Activated T-cell treated with anti-CD3 and anti-CD28 coated beads, Interleukin-2, amount 50 U/mL, for 1 hour (primary cell): ENCODE measurements at places on chromosomes 12 and 14.

GRCh38 chr12:54429014-54429471 is 10.0 kb upstream of the ITGA5 start:
- DNase-seq: no peak

DNA sequence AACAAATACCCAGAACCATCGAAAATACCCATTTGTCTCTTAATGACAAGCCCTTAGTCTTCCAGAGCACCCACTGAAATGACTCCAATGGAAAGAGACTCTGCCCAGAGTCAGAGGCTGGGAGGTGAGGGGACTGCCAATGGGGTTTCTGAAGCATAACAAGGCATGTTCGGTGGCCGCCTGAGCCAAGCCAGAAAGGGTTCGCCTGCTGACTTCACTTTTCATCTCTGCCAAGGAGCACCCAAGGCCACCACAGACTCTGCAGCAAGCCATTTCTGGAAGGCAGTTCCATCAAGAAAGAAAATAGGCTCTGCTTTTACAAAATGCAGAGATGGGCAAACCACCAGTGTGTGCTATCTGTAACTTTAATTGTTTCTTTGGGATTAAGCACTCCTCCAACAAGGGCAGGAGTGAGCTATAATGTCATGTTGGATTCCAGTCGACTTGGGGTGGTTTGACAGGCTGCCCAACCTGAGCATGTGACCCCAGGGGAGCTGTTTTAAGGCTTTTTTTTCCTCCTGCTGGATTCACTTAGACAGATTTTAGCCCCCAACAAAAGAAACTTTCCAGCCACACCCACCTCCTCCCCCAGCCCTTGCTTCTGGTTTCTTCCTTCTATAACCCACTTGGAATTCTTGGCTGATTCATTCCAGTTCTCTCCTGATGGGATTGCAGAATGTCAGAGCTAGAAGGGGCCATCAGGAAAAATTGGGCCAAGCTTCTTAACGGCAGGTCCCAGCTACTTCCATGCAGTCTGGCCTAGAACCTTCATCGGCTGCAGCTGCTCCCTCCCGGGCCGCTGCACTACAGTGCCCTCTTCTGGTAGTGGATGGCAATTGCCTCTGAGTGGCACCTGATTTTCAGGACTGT is 24.1 kb downstream of the CKAP4 start:
- peak; percentile 73 for DNase-seq

DNA sequence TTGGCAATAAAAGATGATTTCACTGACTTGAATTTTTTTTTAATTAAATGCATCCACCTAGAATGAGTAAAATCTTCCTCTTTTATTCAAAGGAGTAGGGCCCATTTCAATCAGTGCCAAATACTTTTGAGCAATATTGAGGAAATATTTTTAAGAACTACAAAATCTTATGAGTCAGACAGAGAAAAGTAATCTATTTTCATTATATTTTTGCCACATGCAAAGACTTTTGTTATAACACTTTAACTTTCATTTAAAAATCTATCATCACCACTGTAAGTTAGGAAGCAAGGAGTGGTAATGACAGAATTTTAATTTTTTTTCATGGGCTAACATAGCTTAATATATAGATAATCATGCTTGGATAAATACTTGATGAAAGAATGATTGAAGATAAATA is 345.2 kb upstream of the KITLG start:
- DNase-seq: no peak

- no peak for DNase-seq
These were observed 89.8 kb downstream of the PDZRN4 start for GRCh38 chr12:41277946-41278267.

DNA sequence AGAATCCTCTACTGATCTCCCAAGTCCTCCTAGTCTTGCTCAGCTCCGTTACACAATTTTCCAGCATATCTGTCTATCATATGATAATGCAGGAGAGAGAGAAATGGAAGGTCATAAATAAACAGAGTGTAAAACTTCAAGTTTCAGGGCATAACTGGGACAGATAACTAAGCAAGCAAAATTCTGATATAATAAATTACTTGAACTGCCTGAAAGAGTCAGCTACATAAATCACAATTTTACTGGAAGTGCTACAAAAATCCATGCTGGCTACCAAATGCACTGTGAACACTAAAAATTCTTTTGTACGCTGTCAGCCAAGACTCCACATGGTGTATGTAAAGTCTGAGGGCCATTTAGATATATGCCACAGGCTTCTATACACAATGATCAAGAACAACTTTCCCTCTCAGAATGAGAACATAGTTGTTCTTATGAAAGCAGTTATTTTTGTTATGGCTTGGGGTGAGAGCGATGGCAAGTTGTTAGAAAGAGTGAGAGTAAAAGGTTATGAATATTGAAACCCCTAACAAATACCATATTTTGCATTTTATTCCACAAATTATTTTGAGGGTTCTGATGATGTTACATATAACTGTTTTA is 41.1 kb downstream of the GRIP1 start:
- no peak for DNase-seq

DNA sequence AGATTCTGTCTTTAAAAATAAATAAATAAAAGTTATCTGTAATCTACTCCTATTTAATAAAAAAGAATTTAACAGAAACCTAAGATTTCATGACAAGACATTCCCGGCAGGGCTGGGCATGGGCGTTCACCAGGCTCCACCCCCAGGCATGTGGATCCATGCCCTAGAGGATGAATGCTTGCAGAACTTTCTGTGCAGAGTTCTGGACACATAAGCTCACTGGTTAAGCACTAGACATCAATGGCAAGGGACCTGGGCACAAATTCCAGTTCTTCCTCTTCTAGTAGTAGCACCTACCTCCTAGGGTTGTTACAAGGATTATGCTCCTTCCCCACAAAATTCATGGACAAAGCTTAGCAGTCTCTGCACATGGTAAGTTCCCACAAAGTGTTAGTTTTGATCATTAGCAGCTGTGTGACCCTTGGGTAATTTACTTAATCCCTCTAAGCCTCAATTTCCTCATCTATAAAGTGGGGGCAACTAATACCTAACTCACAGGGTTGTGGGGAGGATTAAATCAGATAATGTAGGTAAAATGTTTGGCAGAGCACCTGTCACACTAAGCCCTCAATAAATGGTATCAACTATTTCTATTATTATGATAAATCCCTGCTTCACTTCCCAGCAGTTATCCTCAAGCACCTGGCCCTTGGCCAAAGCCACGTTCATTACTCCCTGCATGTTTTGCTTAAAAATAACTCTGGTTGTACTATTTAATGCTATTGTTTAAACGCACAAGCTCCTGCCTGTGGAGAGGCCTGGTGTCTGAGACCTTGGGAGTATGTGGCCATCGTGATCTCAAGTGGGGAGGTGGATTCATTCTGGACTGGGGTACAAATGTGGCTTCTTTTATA is 9.8 kb downstream of the GALNT6 start:
- DNase-seq: no peak

DNA sequence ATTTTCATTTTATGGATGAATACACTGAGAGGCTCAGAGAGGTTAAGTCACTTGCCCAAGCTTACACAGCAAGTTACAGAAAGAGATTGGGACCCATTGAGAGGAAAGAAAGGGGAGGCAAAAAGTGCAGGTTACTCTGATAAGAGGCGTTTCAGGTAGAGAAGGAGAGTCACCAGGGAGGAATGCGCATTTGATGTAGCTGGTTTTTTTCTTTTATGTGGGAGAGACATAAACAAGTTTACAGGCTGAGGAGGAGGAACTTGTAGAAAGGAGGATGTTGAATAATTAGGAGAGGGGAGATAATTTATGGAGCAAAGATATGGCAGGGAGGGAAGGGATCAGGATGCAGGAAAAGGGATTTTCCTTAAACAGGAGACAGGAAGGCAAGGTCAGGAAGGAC is 297.0 kb downstream of the PCNX1 start:
- no peak for DNase-seq

GRCh38 chr12:110936367-110937103 is 16.2 kb upstream of the MYL2 start:
- no peak for DNase-seq

- DNase-seq: peak; percentile 62
These were observed at the start of gene WSB2 for GRCh38 chr12:118061011-118061872. TSS of gene WSB2 (minus strand) at chr12:118061179. CDS start at chr12:118061048, 131 bp downstream.

DNA sequence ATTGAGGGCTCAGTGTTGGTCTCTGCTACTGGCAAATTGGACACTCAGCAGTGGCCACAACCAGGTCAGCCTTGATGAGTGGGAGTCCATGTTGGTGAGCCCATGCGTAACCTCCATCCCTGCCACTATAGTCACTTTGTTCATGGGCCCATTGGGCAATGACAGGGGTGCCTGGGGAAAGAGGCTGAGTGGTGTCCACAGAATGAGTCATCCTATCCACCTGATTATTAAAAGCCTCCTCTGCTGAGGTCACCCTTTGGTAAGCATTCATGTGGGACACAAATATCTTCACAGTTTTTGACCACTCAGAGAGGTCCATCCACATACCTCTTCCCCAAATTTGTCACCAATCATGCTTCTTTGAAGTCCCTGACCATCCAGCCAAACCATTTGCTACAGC is 50.0 kb downstream of the FIGNL2 start:
- DNase-seq: no peak

DNA sequence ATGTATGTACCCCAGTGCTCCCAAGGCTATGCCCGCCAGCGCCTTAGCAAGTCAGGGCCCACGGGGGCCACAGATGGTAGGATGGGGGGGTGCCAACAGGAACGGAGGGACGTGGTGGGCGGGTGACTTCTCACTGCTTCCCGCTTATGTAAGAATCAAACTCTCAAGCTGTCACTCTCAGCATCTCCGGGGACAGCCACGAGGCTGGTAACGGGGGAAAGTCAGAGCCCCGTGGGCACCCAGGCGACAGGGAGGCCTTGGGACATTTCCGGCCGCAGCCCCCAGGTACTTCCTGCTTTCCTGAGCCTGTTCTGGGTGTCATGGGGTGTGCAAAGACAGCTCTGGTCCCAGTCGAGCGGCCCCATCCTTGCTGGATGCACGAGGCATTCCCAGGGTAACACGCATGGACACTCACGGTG is 59.3 kb downstream of the TESC start:
- DNase-seq: no peak

DNA sequence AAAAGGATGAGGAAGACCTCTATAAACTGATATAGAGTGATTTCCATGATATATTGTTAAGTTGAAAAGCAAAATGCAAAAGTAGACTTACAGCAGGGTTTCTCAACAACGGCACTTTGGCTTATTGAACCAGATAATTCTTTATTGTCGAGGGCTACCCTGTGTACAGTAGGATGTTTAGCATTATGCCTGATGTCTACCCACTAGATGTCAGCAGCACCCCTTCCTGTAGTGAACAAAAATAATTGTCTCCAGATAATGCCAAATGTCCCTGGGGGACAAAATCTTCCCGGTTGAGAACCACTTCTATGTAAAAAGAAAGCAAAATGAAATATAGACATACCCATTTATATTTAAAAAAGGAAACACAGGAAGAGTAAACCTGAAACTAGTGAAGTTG is 32.4 kb downstream of the ABCD2 start:
- DNase-seq: no peak

DNA sequence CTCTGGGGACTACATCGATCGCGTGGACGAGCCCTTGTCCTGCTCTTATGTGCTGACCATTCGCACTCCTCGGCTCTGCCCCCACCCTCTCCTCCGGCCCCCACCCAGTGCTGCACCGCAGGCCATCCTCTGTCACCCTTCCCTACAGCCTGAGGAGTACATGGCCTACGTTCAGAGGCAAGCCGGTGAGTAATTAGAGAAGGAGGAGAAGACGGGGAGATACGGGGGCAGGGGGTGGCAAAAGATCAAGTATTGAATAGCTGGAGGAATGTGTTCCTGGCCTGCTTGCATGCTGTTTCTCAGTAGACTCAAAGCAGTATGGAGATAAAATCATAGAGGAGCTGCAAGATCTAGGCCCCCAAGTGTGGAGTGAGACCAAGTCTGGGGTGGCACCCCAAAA is 21.9 kb downstream of the OS9 start:
- DNase-seq: no peak

- DNase-seq: no peak
These were observed 222.8 kb downstream of the C12orf42 start for GRCh38 chr12:103272949-103273348.

- DNase-seq: no peak
These were observed 317.5 kb upstream of the KITLG start for GRCh38 chr12:88897723-88898122.

- DNase-seq: no peak
These were observed 367.8 kb upstream of the CLEC14A start for GRCh38 chr14:38623661-38624060.

- no peak for DNase-seq
These were observed 11.5 kb upstream of the OR11G2 start for GRCh38 chr14:20179218-20179617.

DNA sequence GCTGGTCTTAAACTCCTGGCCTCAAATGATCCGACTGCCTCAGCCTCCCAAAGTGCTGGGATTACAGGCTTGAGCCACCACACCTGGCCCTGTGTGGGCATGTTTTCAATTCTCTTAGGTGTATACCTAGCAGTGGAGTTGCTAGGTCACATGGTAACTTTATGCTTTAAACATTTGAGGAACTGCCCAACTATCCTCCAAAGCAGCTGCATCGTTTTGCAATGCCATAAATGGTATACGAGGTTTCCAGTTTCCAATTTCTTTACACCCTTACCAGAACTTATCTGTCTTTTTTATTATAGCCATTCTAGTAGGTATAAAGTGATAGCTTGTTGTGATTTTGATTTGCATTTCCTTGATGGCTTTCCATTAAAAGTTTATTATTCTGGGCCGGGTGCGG is 25.1 kb downstream of the RBMS2 start:
- no peak for DNase-seq

DNA sequence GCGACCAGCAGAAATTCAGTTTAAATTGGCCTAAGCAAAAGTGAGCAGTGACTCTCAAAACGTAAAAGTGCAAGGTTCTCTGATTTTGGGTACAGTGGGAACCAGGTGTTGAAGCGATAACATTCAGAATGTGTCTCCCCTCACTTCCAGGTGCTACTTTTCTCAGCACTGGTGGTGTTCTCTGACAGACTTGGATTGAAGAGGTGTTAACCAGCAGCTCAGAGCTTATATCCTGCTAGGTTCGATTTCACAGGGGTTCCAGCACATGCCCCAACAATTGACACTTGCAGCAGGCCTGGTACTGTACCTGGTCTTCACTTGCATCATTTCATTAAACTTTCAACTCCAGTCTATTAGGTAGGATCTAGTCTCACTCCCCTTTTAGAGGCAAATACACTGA is 680.2 kb downstream of the VRK1 start:
- DNase-seq: no peak

DNA sequence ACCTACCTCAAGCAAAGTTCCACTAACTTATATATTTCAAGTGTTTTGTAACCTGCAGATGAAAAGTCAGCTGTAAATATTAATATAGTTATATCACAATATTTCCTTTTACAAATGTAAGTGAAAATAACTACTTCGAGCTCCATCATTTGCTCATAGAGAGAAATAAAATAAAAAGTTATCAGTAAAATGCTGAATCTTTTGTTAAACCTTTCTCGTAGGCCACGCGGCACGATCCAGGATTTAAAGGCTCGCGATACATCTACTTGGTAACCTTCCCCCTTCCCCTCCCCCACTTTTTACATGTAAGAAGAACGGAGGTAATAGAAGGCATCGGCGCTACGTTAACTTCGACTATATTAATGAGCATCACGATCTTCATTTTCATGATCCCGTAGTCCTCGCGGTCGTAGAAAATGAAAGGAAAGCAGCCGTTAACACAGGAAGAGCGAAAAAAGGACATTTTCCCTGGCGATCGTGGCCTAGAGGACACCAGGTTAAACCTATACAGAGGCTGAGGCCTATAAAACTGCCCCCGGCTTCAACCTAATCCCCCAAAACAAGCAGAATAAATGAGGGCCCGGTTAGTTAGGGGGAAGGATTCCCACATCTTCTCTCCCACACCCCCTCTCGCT is 508 bp downstream of the HNRNPC start:
- DNase-seq: no peak

GRCh38 chr14:90319173-90319572 is 12.6 kb downstream of the NRDE2 start:
- DNase-seq: no peak
